ENCODE measurements at places on chromosomes 2 and 18.

DNA sequence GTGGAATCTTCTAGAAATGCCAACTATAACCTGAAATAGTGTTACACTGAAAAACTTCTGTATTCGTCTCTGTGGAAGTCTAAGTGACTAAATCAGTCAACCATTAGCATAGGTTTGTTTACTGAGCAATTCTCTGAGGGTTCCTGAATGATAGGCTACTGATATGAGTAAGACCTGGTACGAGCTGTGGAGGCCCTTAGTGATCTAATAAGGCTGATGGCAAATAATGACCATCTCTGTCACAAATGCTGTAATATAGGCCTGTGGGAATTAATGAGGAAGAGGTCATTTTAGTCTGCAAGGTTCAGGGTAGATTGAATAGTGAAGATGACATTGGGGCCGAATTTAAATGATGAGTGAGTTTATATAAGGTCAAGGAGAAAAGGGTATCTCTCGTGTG, 82.5 kb downstream of the MGAT5 start:
- no peak for DNase-seq

- no peak for DNase-seq
These were observed 421.0 kb downstream of the TXNL1 start for GRCh38 chr18:56217406-56217805.

DNA sequence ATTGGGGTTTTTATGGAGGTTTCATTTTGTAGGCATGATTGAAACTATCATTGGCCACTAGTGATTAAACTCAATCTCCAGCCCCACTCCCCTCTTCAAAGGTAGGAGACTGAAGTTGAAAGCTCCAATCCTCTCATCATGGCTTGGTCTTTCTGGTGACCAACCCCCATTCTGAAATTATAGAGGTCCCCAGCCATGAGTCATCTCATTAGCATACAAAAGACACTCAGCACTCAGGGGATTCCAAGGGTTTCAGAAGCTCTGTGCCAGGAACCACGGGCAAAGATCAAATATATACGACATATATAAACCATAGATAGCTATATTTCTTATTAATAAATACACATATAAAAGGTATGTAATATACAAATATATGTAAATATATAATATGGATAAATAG, 256.0 kb upstream of the POU3F3 start:
- no peak for DNase-seq

GRCh38 chr18:12867441-12868123, 16.5 kb downstream of the PTPN2 start:
- no peak for DNase-seq

GRCh38 chr2:218229239-218229638, 12.2 kb downstream of the ARPC2 start:
- no peak for DNase-seq

DNA sequence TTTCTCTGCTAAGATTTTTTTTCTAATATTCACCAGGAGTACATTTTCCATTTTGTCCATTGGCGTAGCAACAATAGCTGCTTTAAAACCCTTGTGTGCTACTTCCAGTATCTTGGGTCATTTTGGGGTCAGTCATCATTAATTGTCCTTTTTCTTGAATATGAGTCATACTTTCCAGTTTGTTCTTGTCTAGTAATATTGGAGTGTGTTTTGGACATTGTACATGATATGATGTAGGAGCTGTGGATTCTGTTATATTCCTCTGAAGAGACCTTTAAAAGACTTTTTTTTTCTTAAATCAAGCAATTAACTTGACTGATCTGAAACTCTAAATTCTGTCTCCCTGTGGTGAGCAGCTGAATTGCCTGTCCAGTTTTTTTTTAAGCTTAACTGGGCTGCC, 40.8 kb downstream of the AGPS start:
- no peak for DNase-seq

- DNase-seq = no peak
These were observed 310.2 kb upstream of the STON1 start for GRCh38 chr2:48219555-48220436.

GRCh38 chr2:200451511-200451910, 58.4 kb downstream of the KCTD18 start:
- DNase-seq = no peak

DNA sequence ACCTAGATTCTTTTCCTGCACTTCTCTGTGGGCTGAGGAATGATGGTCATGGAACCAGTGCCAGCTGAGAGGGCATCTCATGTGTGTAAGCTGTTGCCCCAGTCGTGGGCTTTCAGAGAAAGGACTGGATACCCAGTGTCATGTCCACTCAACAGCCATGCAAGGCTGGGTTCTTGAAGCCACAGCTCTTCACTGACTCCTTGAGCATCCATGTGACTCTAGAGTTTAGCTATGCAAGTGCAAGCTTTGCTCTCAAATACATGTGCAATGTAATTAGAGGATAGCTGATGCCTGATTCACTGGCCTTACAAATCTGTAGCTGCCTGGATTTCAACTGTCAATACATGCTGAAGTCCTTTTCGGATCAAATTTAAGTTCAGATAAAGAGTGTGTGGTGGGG, 46.8 kb upstream of the EML6 start:
- no peak for DNase-seq

- no peak for DNase-seq
These were observed 2.6 kb downstream of the SLC14A1 start for GRCh38 chr18:45726603-45727002.

DNA sequence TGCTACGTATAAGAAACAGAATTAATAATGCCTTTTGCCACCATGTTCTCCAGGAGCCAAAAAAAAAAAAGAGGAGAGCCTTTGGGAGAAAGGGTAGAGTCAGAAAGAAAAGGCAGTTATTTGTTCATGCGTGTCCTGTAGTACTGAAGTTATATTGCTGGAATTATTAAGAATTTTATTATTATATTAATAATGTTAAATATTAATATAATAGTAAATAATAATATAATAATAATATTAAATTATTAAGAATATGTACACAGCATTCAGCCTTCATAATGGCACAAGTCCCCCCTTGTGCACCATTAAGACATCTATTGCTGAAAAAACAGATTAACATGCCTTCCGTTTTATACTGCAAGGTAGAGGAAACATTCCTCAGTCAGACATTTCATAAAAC, 8.1 kb downstream of the REG1A start:
- DNase-seq = no peak

- DNase-seq = no peak
These were observed 1475.9 kb upstream of the NXPH2 start for GRCh38 chr2:140256080-140256479.

DNA sequence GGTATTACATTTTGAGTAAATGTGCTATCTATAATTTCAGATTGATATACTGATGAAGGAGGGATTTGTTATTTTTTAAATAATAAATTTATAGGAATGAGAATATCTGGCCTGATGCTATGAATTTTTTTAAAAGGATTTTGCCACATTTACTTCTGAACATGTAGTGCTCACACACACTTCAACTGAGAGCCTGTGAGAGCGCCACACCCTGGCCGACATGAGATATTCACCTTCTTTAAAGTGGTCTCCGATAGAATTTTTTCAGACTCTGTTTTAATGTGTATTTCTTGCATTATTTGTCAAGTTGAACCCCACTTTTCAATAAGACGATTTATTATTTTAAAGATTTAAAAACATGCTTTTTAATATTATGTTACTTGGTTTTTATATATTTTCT, 813.3 kb downstream of the DCC start:
- DNase-seq = no peak

- no peak for DNase-seq
These were observed 243.6 kb upstream of the SLC39A10 start for GRCh38 chr2:195413422-195413821.

DNA sequence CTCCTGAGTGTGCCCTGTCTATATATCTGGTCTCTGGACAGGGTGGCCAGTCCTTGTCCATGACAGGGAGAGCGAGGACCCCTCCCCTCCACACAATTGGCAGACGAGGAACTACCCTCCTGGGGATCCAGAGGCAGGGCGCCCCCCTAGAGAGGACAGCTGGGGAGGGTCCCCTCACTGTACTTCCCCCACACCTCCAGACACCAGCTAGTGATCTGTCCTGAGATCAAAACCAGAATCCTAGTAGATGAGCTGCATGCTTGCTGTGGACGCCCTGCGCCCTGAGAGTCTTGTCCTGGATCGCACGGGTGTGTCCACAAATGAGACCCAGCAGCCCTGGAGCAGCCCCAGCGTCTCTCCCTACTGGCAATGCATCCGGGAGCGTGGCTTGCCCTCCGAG, 83.4 kb upstream of the PXDN start:
- no peak for DNase-seq

DNA sequence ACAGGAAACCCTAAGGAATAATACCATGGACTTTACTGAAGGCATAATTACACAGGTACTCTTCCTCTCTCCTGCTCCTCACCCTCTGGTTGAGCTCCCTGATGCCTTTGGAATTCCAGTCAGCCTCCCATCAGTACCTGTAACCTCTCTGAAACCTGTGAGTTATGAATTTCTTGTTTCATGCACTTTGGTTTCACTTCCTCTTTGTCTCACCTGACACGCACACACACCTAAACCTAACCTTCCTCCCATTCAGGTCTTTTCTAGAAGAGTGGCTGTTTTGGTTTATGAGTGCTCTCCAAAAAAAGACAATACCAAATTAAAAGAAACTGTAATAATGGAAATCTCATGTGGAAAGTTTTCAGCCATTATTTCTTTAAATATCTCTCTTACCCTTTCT, 451.3 kb upstream of the VWC2L start:
- no peak for DNase-seq

DNA sequence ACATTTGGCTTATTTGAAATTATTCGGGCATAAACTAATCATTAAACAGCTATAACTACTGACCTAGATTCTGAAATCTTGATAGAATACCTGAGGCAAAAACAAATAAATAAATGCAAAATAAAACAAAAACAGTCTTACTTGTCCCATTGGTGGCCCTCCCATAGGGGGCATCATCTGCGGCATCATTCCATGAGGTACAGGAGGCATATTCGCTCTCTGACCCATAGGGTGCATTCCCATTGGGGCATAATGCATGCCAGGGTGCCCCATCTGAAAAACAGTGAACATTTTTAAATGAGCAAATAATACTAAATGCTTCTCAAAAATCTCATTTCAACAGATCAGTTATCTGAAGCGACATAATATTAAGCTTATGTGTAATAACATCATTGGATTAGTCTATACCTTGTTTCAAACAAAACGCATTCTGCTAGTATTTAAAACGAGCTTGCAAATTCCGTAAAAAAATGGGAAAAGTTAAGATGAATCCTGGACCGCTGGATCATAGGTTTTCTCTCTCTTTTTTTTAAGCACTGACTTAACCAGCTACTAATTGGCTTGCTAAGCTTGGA, 1.3 kb downstream of the PRPF40A start:
- DNase-seq = no peak

- no peak for DNase-seq
These were observed 301.8 kb upstream of the GALNT5 start for GRCh38 chr2:156955701-156956100.

DNA sequence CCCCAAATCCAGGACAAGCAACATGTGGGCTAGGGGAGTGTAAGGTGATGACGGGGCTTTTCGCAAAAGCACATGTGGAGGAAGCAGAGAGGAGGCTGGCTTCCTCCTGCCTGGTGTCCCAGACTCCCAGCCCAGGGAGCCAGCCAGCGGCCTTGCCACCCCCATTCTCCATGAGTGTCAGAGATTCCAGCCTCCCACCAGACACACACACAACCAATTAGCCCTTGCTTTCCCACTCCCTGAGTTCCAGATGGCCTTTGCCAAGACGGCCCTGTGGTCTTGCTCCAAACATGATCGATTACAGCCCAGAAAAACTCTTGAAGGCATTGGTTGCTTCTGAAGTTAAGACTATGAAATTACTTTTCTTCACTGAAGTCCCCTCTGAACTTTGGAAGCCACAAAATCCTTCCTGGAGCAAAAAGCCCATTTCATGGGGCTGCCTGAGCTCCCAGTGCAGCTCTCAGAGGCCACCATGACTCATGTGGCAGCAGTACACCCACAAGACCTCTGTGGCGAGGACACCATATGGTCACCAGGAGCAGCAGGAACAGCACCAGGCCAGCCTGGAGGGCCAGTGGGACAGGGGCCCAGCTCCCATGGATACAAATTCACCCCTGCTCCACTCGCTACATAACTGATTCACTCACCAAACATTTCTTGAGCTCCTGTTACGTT, 69.1 kb upstream of the PID1 start:
- no peak for DNase-seq

DNA sequence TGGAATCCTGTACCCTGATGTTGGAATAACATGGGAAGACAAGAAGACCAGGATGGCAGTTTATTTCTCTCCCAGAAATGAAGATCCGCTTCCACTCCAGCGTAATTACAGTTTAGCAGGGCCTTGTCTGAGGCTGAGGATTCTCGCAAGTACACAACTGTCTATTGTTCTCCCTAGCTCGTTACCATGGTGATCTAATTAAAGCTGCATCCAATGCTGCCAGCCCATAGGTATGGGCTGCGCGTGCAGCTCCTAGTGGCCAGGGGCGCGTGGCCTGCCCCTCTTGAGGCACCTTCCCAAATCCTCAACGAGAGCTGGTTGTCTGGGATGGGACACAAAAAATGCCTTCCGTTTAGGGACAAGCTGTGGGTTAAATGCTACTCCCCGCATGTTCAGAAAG, 344.9 kb downstream of the CYRIA start:
- DNase-seq = no peak

DNA sequence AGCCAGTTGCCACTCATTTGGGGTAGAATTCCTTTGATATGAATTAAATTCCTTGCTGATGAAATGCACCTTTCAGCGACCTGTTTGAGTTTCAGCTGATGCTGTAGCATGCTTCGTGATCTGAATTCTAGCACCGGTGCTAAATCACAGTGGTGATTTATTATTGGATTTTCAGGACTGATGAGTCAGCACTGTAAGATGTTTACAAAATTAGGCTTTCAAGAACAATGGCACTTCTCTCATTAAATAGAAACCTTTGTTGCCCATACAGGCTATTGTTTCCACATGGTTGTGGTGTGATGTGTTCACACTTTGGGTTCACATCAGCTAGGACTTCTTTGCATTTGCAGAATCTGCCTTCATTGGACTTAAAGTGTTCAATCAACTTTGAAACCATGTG, 687.7 kb downstream of the ARHGAP15 start:
- no peak for DNase-seq

GRCh38 chr2:43852196-43852730, 13.5 kb downstream of the ABCG8 start:
- DNase-seq = no peak

DNA sequence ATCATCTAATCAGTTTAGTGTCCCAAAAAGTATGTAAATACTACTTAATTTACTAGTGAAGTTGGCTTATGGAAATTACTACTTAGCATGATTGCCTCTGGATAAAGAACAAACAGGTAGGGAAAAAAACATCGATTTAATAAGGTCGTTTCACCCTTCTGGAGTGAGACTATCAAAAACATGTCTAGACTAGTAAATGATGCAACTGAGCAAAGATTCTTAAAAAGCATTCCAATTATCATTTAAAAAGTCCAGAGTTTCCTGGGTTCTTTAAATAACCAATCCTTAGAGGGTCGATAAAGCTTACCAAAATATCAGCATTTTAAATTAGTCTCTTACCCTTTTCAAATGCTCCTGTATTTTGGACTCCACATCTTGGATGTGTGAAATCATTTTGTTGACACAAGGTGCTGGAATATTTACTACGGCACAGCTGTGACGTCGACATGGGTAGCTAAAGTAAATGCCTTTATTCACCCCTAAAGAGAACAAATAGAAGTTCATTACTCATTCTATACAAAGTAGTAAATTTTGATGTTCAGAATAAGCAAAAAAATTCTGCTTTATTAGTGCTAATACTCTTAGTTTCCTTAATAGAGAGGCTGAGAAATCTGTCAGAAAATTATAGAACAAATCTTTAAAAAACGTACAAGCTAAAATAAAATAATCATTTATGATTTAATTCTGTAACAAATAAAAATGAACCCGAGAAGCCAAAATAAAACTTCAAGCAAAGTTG, 70.6 kb downstream of the CCDC178 start:
- no peak for DNase-seq

- no peak for DNase-seq
These were observed 284.7 kb upstream of the PKDCC start for GRCh38 chr2:41763141-41763540.

Measured in NCI-H187 treated with DMSO at 0.1 percent for 48 hours (cell line).